ENCODE measurements at places on chromosomes 5 and 9. TPM values are rescaled to one million over a fixed set of nuclear protein-coding genes. Genes with fewer than 3 reads are reported as not detected.

Gene NMUR2
- total RNA-seq, result not detected

Gene DBH
- total RNA-seq, result 0.48 TPM

Gene CBY3
- not detected for total RNA-seq

GRCh38 chr5:68245319-68245718 lies 29.8 kb downstream of the PIK3R1 start:
- no peak for DNase-seq

DNA sequence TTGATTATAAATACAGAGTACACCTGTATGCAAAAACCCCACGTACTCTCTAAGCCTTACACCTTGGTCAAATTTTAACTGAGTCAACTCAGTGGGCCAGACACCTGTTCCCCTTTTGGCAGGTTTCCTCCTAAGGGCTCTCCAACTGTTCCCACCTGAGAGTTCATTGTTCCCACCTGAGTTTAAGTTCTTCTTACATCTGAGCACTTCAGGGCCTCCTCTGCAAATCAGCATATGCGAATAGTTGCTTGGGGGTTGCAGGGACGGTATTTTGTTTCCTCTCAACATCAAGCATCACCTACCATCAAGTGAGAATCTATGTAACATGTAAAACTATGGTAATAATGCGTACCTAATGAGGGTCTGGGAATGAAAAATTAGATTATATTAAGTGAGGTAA lies 300.0 kb downstream of the PIK3R1 start:
- no peak for DNase-seq

GRCh38 chr5:178569485-178569884 lies 20.7 kb downstream of the COL23A1 start:
- DNase-seq, result no peak

Data from lung (tissue), 17 donors.